Transverse colon (tissue), 4 donors: ENCODE measurements at places on chromosomes 1 and 21. TPM values are rescaled to one million over a fixed set of nuclear protein-coding genes. Genes with fewer than 3 reads are reported as not detected.

The C8B gene
- total RNA-seq: not detected

The EDEM3 gene
- total RNA-seq: 44.6 TPM

The SLC6A9 gene
- 29.9 TPM for total RNA-seq

The HTR6 gene
- total RNA-seq: not detected

GRCh38 chr1:55418208-55419000, 203.2 kb upstream of the USP24 start:
- no peaks in the 10 kb centered on the region for H3K36me3 ChIP-seq
- no peak overlapping the region for H3K27ac ChIP-seq
- H3K27me3 ChIP-seq: no peaks in the 10 kb centered on the region
- no peak overlapping the region for H3K4me3 ChIP-seq

- no peak for DNase-seq
- peaks cover 85% of the 10 kb centered on the region for H3K36me3 ChIP-seq
- H3K27ac ChIP-seq: no peak overlapping the region
- no peaks in the 10 kb centered on the region for H3K4me1 ChIP-seq
These were observed 47.7 kb downstream of the TPR start for GRCh38 chr1:186327331-186327730.

- peak; percentile 90 for DNase-seq
- no peaks in the 10 kb centered on the region for H3K4me1 ChIP-seq
- H3K4me3 ChIP-seq: no peak overlapping the region
- no peaks in the 10 kb centered on the region for H3K36me3 ChIP-seq
- no peaks in the 10 kb centered on the region for H3K27me3 ChIP-seq
- H3K27ac ChIP-seq: no peak overlapping the region
These were observed 14.1 kb upstream of the NUAK2 start for GRCh38 chr1:205335692-205336091.

DNA sequence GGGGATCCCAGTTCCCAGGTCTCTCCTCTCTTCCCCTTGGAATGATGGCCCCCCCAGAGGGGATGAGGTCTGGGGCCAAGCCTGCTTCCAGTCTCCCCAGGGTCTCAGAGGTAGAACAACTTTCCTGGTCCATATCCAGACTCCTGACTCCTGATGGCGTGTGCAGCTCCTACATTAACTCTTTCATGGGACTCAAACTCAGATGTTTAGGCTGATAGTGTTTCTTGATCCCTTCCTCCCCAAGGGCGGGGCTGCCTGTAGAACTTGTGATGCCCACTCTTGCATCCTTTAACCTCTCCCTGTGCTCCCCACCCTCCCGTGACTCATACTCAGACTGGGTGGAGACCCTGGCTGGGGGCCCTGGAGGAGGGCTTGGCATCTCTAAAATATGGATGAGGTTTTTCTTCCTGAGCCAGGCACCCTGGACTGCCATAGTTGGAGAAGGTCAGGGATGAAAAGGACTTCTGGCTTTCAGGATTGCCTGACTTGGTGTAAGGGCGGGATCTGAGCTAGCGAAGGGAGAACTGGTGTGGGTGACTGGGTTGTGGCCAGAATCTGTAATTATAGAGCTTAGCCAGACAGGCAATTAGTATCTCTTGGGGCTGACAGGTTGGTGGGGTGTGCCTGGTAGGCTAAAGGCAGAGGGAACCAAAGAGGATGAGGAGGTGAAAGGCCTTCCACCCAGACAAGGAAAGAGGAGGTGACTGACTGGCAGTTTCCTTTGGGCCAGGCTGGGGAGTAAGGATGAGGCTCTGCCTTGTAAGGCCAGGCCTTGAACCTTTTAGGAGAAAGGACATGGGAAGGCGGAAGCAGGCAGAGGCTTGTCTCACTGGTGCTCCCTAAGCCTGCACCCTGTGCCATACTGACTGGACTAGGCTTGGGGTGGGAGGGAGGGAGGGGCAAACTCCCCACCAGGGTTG, 1.5 kb downstream of the ATP8B2 start:
- peaks cover 50% of the 10 kb centered on the region for H3K4me1 ChIP-seq
- DNase-seq: no peak
- peak overlapping the region; percentile 86 for H3K27ac ChIP-seq

DNA sequence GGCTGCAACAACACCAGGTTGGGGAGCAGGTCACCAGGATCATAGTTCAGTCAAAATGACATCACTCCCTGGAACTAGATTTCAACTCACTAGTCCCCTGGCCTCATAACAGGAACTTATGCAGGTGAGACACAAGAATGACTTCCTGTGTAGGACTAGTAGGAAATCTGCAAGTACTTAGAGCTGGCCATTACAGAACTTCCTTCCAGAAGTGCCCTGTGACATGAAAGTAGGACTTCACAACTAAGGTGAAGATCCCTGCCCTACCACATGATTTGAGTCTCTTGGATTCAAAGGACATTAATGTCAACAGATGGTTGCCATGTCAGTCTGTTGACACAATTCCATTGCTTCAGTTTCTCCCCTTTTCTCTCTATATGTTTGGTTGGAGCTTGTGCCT, 223.1 kb downstream of the RPS6KC1 start:
- H3K27ac ChIP-seq: no peak overlapping the region
- H3K4me3 ChIP-seq: no peak overlapping the region
- H3K4me1 ChIP-seq: no peaks in the 10 kb centered on the region
- no peak for DNase-seq
- no peaks in the 10 kb centered on the region for H3K36me3 ChIP-seq

DNA sequence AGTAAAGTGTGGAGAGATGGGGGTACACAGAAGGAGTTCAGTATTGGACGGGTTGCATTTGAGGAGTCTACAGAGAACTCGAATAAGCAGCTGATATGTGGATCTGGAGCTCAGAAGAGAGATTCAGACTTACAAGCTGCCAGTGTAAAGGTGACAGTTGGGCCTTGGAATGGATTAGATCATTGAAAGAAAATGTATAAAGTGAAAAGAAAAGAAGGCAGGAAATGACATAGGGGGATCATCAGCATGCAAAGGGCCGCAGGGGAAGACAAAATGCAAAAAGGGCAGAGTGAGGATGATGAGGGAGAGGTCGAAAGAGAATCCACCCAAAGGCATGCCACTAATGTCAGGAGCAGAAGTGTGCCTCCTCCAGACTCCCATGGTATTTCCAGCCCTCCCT, 273.3 kb downstream of the TNR start:
- no peaks in the 10 kb centered on the region for H3K4me1 ChIP-seq
- DNase-seq: no peak
- H3K36me3 ChIP-seq: no peaks in the 10 kb centered on the region

- DNase-seq: no peak
- H3K4me3 ChIP-seq: no peak overlapping the region
- no peaks in the 10 kb centered on the region for H3K36me3 ChIP-seq
- no peaks in the 10 kb centered on the region for H3K4me1 ChIP-seq
- no peak overlapping the region for H3K27ac ChIP-seq
These were observed 205.8 kb upstream of the DUSP10 start for GRCh38 chr1:221947731-221948130.

- peak overlapping the region; percentile 60 for H3K27ac ChIP-seq
- DNase-seq: no peak
- no peaks in the 10 kb centered on the region for H3K27me3 ChIP-seq
- H3K4me3 ChIP-seq: no peak overlapping the region
These were observed 252.3 kb upstream of the FGGY start for GRCh38 chr1:59044535-59045121.

- no peak for DNase-seq
- no peak overlapping the region for H3K4me3 ChIP-seq
- no peaks in the 10 kb centered on the region for H3K27me3 ChIP-seq
- H3K27ac ChIP-seq: no peak overlapping the region
These were observed 1624.0 kb downstream of the AMY1C start for GRCh38 chr1:105373681-105374080.

- no peak overlapping the region for H3K4me3 ChIP-seq
- DNase-seq: no peak
These were observed 22.7 kb downstream of the SYT6 start for GRCh38 chr1:114130846-114131525.

GRCh38 chr1:164830628-164831027, 271.6 kb downstream of the PBX1 start:
- no peak for DNase-seq
- H3K4me1 ChIP-seq: no peaks in the 10 kb centered on the region
- H3K27me3 ChIP-seq: no peaks in the 10 kb centered on the region
- no peak overlapping the region for H3K27ac ChIP-seq
- H3K4me3 ChIP-seq: no peak overlapping the region
- H3K36me3 ChIP-seq: no peaks in the 10 kb centered on the region
